Foreskin keratinocyte (primary cell): ENCODE measurements at places on chromosomes 5 and 9. TPM values are rescaled to one million over a fixed set of nuclear protein-coding genes. Genes with fewer than 3 reads are reported as not detected.

Gene WDR31
- 0.71 and 1.5 TPM in 2 replicates for total RNA-seq

Gene FSTL4
- total RNA-seq = 0.39 and 0.44 TPM in 2 replicates

Gene PCDHGB7
- total RNA-seq = 0.46 and 1.1 TPM in 2 replicates

Gene PCDHGA1
- 0.04 TPM in 1 of 2 replicates, not detected in the other for total RNA-seq

Gene NDST1
- total RNA-seq = 53.4 and 56.2 TPM in 2 replicates

Gene LMAN2
- 148 TPM in 2 replicates for total RNA-seq

Gene FCN1
- total RNA-seq = not detected in 2 replicates

Gene FAM221B
- total RNA-seq = not detected in 2 replicates

Gene ZNF354C
- total RNA-seq = 5.5 and 6.2 TPM in 2 replicates

Gene RASGRF2
- total RNA-seq = 0.04 TPM in 1 of 2 replicates, not detected in the other

Gene FAM174A
- 12.2 and 16.8 TPM in 2 replicates for total RNA-seq

Gene FBN2
- 81.6 and 124 TPM in 2 replicates for total RNA-seq

Gene ZNF618
- total RNA-seq = 10.7 and 11.4 TPM in 2 replicates

Gene EPB41L4B
- total RNA-seq = 6.5 and 6.6 TPM in 2 replicates

Gene CA9
- total RNA-seq = 0.21 and 0.27 TPM in 2 replicates

Gene OR1Q1
- not detected in 2 replicates for total RNA-seq

Gene DOK3
- 2.1 and 2.2 TPM in 2 replicates for total RNA-seq

Gene WDR70
- total RNA-seq = 23.8 and 25.5 TPM in 2 replicates

Gene EGR1
- total RNA-seq = 19.5 and 20.4 TPM in 2 replicates

Gene ADRB2
- total RNA-seq = 20.4 and 36.9 TPM in 2 replicates

Gene PCDHB8
- total RNA-seq = not detected in 2 replicates

Gene CMYA5
- 0.11 and 0.20 TPM in 2 replicates for total RNA-seq

Gene SLC1A3
- 18.2 and 22.5 TPM in 2 replicates for total RNA-seq

Gene EQTN
- 0.27 TPM in 1 of 2 replicates, not detected in the other for total RNA-seq

Gene SHOC1
- 0.03 and 0.04 TPM in 2 replicates for total RNA-seq

Gene SCGB3A2
- not detected in 2 replicates for total RNA-seq

Gene CTXN3
- not detected in 2 replicates for total RNA-seq

Gene ISL1
- 5.5 and 8.6 TPM in 2 replicates for total RNA-seq

Gene ANKRD18A
- total RNA-seq = 6.4 and 8.4 TPM in 2 replicates

Gene PTPRD
- total RNA-seq = 0.11 and 0.58 TPM in 2 replicates

Gene PRELID2
- 9.2 and 11.2 TPM in 2 replicates for total RNA-seq

Gene MPDZ
- 14.3 and 15.5 TPM in 2 replicates for total RNA-seq

Gene COL5A1
- 4.8 and 14.7 TPM in 2 replicates for total RNA-seq

Gene GHR
- total RNA-seq = 1.6 and 2.1 TPM in 2 replicates

Gene ZNF483
- 1.8 and 2.3 TPM in 2 replicates for total RNA-seq

Gene ABL1
- 34.1 and 35.0 TPM in 2 replicates for total RNA-seq

Gene PTPN3
- total RNA-seq = 14.4 and 19.5 TPM in 2 replicates

Gene SLC6A3
- not detected in 2 replicates for total RNA-seq

Gene FLT4
- 0.17 and 0.21 TPM in 2 replicates for total RNA-seq

Gene SLC6A18
- total RNA-seq = not detected in 2 replicates

Gene FOXD4L6
- total RNA-seq = not detected in 2 replicates

Gene GFI1B
- total RNA-seq = not detected in 2 replicates
